ENCODE measurements at places on chromosomes 5 and 9.

GRCh38 chr9:19922476-19923118 is 133.8 kb upstream of the SLC24A2 start:
- DNase-seq = no peak

DNA sequence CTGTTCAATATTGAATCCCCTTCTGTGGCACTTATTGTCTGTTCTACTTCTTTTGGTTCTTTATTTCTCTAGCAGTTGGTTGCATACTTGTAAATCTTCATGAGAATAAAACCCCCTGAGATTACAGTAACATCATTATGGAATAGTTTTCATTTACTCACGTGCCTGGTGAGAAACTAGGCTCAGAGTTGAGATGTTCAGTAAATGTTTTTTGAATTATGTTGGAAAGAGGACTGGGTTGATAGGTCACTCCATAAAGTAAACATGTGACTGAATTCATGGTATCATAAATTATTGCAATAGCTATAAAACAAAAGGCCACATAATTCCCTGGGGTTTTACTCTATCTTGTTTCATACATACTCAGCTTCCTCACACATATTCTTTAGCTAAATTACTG is 174.2 kb upstream of the C9orf72 start:
- DNase-seq = no peak

- no peak for DNase-seq
These were observed 914 bp upstream of the CD72 start for GRCh38 chr9:35618854-35619799.

DNA sequence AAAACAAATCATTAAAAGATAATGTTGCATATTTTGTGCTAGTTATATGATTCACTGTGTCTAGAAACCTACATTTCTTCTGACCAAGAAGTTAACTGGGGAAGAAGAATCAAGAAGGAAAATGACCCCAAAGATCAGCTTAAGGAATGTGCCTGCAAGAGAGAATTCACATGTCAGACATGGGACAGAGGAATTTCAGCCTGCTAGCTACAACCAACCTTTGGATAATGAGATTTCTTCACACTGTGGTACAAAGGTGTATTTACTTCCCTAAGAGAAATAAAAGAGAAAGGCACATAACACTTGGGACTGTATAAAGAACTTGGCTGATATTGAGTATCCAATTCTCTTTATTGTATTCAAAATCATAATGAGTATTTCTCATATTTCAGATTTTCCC is 39.6 kb upstream of the ELL2 start:
- no peak for DNase-seq
